Tibial nerve (tissue), 4 donors: ENCODE measurements at places on chromosomes 5 and 9.

DNA sequence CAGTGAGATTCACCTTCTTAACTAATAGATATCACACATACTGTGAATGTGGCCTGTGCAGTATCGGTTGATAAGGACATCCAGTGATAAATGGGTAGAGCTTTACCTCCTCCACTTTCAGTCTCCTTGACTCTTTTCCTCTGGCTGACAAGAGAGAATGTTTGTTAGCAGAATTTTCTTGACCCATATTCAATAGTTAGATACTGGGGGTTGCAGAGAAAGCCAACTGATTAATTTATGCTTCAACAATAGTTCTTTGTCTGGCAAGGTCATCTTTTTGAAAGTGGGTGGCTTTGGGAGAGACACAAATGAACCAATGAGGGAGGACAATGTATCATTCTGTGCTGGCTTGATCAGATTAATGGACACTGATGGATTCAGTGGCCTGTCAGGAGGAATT lies 30.3 kb downstream of the TTC23L start:
- no peak overlapping the region for H3K4me3 ChIP-seq
- H3K27me3 ChIP-seq = no peaks in the 10 kb centered on the region
- H3K27ac ChIP-seq = no peak overlapping the region
- H3K36me3 ChIP-seq = no peaks in the 10 kb centered on the region
- no peak for DNase-seq

DNA sequence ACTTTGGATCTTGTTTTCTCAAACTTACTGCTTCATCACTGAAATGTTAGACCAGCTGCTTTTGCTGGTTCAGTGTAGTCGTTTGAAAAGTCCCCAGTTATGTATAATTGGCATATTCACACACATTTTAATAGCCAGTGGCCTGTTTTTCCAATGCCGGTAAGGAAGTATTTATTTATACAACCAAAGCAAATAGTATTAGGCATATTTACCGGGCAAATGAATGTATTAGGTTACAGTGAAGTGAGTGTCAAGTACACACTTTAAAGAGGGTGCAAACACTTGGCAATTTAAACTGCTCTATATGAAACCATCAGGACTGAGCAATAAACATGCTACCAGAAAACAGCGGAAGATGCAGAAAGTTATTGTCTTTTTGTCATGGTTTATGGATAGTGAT lies 242.9 kb downstream of the MCTP1 start:
- H3K27me3 ChIP-seq = no peaks in the 10 kb centered on the region
- no peak overlapping the region for H3K4me3 ChIP-seq
- DNase-seq = no peak
- H3K36me3 ChIP-seq = no peaks in the 10 kb centered on the region
- no peak overlapping the region for H3K27ac ChIP-seq

GRCh38 chr9:130450344-130451003 lies 5.7 kb downstream of the ASS1 start:
- H3K4me3 ChIP-seq = no peak overlapping the region
- H3K27me3 ChIP-seq = no peaks in the 10 kb centered on the region
- H3K36me3 ChIP-seq = no peaks in the 10 kb centered on the region
- no peak for DNase-seq

GRCh38 chr5:139472386-139473030 lies 1.7 kb downstream of the SMIM33 start:
- no peaks in the 10 kb centered on the region for H3K27me3 ChIP-seq
- no peaks in the 10 kb centered on the region for H3K4me1 ChIP-seq
- H3K27ac ChIP-seq = peak overlapping the region; percentile 67
- no peak for DNase-seq
- no peaks in the 10 kb centered on the region for H3K36me3 ChIP-seq

DNA sequence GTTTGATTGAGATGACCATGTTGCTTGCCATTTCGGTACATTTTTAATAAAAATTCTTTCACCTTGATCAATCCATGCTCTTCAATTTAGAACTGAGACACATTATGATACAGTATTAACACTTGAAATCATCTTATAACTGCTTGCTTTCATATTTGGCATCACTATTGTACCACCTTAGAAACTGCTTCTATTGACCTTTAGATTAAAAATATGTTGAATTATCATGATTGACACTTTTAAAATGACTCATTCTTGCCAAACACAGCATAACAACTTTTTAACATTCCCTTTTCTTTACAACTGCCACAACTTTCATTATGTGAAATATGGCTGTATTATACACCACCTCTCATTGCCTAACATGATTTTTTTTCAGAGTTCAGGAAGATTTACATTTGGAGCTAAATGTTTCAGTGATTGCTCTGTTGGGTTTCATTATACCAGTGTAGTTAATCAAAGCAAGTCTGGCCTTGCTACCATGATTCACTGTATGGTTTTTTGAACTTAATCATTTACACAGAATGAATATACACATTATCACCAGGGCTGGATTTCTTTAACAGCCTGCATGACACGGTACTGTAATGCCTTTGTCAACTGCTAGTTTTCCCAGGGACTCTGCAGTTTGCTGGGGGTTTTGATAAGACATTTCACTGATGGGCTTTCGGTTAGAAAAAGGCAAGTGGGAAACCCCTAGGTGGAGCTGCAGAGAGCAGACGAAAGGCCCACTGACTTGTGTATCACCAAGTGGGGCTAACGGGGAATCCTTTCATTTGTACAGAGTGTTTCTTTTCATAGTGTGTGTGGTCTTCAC lies 93.6 kb upstream of the TLE4 start:
- no peaks in the 10 kb centered on the region for H3K4me1 ChIP-seq
- H3K4me3 ChIP-seq = no peak overlapping the region
- no peaks in the 10 kb centered on the region for H3K27me3 ChIP-seq
- no peak for DNase-seq
- H3K27ac ChIP-seq = no peak overlapping the region

DNA sequence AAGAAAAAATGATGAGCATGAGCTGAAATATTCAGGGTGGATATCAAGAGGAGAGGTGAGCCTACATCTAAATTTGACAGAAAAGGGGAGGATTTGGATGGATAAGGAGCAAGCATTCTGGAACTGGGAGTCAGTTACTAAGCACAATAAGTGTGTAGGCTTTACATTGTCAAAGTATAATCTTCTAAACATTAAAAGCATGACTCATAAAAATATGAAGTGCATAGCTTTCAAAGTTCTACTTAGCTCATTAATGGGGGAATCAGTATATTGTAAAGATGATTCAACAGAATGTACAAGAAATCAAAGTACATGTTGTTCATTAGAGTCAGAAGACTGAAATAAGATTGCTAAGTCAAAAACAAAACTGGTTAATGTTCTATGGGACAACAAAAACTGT lies 248.0 kb upstream of the GAS1 start:
- no peaks in the 10 kb centered on the region for H3K36me3 ChIP-seq
- no peaks in the 10 kb centered on the region for H3K27me3 ChIP-seq
- H3K4me1 ChIP-seq = no peaks in the 10 kb centered on the region
